Putamen (tissue), 1 donor: ENCODE measurements at places on chromosomes 12 and 14.

DNA sequence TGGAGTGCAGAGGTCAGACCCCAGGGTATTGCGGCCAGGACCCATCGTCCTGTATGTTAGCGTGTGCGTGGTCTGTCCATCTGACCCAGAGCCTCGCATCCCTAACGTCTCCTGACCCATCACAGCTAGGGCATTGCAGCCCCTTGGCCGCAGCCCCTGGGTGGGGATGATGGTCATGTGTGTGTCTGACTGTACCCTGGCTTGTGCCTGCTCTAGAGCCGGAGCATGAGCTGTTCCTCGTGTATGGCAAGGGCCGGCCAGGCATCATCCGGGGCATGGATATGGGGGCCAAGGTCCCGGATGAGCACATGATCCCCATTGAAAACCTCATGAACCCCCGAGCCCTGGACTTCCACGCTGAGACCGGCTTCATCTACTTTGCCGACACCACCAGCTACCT is 10.8 kb upstream of the LRP1-AS start:
- no peak for DNase-seq

- no peak for DNase-seq
These were observed 45.5 kb downstream of the MGST1 start for GRCh38 chr12:16392846-16393535.

GRCh38 chr14:104600805-104601204 is 3.8 kb downstream of the TMEM179 start:
- no peak for DNase-seq

DNA sequence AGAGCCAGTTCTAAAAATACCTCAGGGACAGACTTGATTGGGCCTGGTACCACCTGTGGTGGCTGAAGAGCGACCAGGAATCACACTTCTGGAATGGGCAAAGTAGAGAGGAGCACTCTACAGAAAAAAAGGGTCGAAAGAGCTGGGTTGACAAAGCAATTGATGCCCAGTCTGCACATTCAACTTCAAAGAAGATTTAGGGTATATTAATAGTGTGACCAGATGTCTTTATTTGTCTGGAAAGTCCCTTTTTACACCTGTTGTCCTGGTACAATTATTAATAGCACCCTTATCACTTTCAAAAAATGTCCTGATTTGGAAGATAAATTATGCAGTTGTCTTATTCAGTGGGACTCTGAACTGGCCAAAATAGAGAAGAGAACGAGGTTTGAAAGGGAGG is 137.5 kb downstream of the DYRK2 start:
- DNase-seq: no peak
